Esophagus muscularis mucosa (tissue), 4 donors: ENCODE measurements at places on chromosomes 5 and 9. TPM values are rescaled to one million over a fixed set of nuclear protein-coding genes. Genes with fewer than 3 reads are reported as not detected.
A peak's percentile ranks its signal among the peaks of the same experiment; 100 is the strongest.

DNA sequence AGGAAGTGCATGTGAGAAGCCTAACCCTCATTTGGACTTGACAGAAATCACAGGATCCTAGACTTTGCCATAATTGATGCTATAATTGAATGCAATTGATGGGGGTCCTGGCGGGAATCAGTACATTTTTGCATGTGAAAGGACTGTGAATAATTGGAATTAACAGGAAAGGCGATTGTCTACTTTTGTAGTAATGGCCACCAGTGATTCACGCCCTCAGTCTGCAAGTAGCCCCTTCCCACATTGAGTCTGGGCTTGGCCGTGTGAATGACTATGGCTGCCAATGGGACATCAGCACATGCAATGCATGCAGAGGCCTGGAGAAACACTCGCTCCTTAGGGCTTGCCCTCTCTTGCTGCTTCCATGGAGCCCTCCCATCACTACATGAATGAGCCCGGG is 107.8 kb upstream of the OSMR start:
- DNase-seq, result peak; percentile 70

- DNase-seq, result no peak
Observed at GRCh38 chr5:30540150-30540549, 653.3 kb upstream of the CDH6 start.

The DBH gene
- not detected for total RNA-seq

The KIF24 gene
- total RNA-seq, result 0.42 TPM

The SEMA5A gene
- 5.6 TPM for total RNA-seq

The PCDHB3 gene
- 2.3 TPM for total RNA-seq
